Stimulated activated CD8-positive, alpha-beta memory T cell treated with anti-CD3 and anti-CD28 coated beads, Interleukin-15, amount 100 ng/mL, for 48 hours (primary cell): ENCODE measurements at places on chromosomes 3 and 15.

DNA sequence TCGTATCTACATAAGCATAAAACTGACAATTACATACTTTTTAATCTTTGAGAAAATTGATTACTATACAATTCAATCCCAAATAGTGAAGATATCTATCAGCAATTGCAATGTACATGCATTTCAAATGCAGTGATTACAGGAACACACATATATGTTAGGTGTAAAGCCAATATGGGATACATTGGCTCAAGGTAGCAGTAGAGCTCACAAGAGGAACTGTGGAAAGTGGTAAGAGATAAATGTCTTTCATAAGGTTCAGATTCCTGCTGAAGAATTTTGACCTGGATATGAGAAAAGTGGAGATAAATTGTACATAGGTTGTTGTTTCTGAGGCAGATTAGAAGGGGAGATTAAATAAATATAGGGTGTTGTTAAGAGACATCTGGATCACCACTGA, 1280.5 kb downstream of the OTOL1 start:
- no peak for DNase-seq

- no peak for DNase-seq
These were observed 66.7 kb upstream of the GCSAM start for GRCh38 chr3:112199622-112200316.

GRCh38 chr3:188230962-188231361, 77.0 kb downstream of the LPP start:
- no peak for DNase-seq

DNA sequence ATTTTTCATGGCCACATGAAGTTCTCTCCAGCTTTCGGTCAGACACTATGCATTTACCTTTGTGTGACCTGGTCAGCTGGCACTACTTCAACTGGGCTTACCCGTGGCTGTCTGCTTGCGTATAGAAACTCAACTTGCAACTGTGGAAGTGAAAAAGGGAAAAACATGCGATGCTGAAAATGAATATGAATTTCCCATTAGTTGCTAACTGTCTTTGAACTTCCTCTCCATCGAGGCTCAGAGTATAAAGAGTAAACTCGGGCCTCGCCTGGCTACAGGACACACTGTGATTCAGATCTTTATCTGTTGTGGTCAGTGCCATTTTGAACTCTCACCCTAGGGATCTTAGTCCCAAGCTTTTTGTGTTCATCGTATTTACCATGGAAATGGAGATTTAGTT, 26.8 kb downstream of the NFKBIZ start:
- no peak for DNase-seq

DNA sequence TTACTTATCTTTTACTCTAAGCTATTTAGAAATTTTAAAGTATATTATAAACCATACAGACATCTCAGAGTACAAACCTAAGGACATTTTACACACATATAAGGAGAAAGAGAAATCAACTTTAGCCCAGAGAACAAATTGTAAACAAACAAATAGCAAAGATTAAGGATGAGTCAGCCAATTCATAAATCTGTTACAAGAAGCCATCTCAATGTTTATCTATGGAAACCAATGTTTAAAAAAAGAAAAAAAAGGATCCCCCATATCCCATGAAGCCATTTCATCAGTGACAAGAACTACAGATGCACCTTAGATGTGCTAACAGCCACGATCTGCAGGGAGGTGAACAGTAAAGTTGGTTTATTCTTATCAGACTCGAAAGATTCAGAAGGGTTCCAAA, 437.1 kb downstream of the SHQ1 start:
- no peak for DNase-seq

DNA sequence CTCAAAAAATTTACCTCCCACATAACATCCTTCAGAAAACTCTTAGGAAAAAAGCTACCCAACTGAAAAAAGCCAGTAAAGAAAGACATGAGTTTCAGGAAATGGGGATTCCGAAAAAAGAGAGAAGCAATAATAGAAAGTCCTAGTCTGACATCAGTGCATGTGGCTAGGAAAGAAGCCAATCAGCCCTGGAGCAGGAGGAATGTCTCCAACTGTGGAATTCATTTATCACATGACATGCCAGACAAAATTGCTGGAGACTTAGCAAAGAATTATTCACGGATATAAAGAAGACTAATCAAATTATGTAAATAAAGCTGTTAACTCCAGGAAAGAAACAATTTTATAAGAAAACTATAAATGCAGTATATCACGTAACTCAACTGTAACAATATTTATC, 258.9 kb upstream of the RARB start:
- no peak for DNase-seq

DNA sequence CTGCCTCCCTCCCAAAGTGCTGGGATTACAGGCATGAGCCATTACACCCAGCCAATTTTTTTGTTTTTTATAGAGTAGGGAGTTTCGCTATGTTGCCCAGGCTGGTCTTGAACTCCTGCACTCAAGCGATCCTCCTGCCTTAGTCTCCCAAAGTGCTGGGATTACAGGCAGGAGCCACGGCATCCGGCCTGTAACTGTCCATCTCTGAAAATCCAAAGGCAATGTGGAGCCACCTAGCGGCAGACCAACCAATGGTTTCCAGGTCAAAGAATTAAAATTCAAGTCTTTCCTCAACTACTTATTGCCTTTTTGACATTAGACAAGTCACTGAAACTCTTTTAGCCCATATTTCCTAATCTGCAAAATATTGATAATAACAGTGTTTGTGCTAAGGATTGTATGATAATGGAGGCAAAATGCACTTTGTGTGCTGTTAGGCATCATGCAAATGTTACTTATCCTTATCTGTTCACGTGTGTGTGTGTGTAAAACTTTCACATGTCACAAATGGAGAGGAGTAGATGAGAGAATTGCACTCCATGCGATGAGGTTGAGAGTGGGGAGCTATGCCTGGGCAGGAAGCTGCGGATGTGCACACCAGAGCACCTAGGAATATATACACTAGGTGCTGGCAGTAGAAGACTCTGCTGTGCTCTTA, 48.7 kb downstream of the COL8A1 start:
- peak; percentile 3 for DNase-seq

DNA sequence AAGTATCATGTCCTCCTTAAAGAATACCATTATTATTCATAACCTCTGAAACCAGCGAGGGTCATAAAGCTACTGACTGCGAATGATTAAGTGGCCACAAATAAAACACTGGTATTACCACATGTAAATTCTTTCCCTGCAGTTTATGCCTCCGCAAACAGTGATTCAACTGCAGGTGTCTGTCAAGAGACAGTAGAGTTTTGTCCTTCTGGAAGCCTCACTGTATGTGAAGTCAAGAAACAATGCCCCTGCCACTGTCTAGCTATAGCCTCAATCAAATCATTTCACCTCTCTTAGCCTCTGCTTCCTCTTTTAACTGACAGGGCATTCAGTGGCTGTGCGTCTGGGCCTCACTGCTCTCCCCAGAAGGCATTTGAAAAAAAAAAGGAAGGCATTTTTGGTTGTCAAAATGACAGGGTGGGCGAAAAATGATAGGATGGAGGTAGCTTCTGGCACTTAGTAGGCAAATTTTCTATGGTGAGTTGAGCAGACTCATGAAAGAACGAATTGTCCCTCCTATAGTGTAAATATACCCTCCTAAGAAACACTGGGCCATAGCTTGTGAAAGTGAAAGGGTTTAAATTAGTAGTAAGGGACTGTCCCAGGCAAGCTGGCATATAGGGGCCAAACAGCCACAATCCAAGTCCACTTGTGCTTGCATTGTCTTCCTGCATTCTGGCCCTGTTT, 66.7 kb downstream of the FILIP1L start:
- no peak for DNase-seq

DNA sequence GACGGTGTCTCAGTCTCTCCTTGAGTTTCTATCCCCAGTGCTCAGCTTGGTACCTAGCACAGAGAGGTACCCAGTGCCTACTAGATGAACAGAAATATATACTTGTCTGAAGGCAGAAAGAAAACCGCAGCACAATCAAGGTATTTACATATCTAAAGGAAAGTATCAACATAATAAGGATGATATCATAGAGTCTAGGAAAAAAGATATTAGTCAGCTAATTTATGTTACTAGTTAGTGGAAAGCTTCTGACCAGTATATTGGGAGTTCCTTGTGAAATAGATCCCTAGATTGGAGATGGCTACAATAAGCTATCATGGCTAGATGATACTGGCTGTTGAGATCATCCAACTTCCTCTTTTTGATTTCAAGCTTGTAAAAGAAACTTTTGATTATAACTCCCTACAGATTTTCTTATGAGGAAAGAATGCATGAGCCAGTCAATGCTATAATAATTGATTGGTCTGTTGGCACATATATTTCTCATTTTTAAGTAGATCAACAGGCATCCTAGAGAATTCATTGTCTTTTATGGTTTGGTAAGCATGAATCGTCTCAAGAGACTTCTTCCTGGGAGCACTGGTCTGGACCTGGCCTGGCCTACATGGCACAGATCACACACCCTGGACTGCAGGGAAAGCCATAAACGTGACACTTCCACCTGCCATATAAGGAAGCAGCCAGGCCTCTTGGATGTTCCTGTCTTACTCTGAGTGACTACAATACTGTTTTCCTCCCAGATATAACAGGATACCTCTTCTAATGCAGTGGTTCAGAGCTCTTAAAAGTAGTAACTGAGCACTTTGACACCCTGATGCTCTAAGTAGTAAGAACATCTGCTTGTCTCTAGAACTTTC, 60.7 kb downstream of the IMPG2 start:
- DNase-seq = no peak

- DNase-seq = no peak
These were observed 197.2 kb upstream of the CTNNB1 start for GRCh38 chr3:41002104-41002503.

GRCh38 chr3:189229196-189229828, 57.5 kb downstream of the TPRG1 start:
- no peak for DNase-seq
